ENCODE measurements at places on chromosomes 12 and 14. TPM values are rescaled to one million over a fixed set of nuclear protein-coding genes. Genes with fewer than 3 reads are reported as not detected.
A peak's percentile ranks its signal among the peaks of the same experiment; 100 is the strongest.

GRCh38 chr12:81930037-81930436, 170.9 kb upstream of the PPFIA2 start:
- no peak overlapping the region for H3K4me3 ChIP-seq
- no peaks in the 10 kb centered on the region for H3K27me3 ChIP-seq
- no peaks in the 10 kb centered on the region for H3K4me1 ChIP-seq
- no peak for DNase-seq
- no peaks in the 10 kb centered on the region for H3K36me3 ChIP-seq
- H3K27ac ChIP-seq = no peak overlapping the region

GRCh38 chr14:106204063-106204462, 677.7 kb downstream of the TMEM121 start:
- no peak overlapping the region for H3K27ac ChIP-seq
- no peak overlapping the region for H3K4me3 ChIP-seq
- DNase-seq = no peak
- no peaks in the 10 kb centered on the region for H3K4me1 ChIP-seq
- no peaks in the 10 kb centered on the region for H3K36me3 ChIP-seq

GRCh38 chr14:96581902-96582301, 79.7 kb downstream of the PAPOLA start:
- no peak overlapping the region for H3K4me3 ChIP-seq
- peak; percentile 75 for DNase-seq
- H3K36me3 ChIP-seq = no peaks in the 10 kb centered on the region
- H3K27me3 ChIP-seq = peaks cover 13% of the 10 kb centered on the region
- no peaks in the 10 kb centered on the region for H3K4me1 ChIP-seq
- no peak overlapping the region for H3K27ac ChIP-seq

- peaks cover under 1% of the 10 kb centered on the region for H3K4me1 ChIP-seq
- no peak for DNase-seq
- no peaks in the 10 kb centered on the region for H3K27me3 ChIP-seq
Measured at GRCh38 chr14:26276757-26277156, 321.1 kb downstream of the NOVA1 start.

DNA sequence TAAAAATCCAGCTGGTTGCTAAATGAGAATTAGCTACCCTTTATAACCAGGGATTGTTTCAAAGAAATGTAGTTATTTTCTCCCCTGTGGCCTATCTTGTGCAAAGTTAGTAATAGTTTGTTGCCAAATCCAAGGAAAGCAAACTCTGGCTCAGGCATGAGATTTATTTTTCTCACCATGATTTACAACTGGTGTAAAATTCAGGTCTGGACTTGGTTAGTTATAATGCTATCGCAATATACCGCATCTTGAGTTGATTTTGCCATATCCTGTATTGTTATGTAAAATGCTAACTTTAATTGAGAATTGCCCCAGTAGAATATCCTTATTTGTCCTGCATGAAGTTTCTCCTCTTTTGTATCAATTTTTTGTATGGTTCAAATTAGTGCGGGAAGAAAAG, 135.5 kb downstream of the CRADD start:
- peaks cover 71% of the 10 kb centered on the region for H3K4me1 ChIP-seq
- H3K27ac ChIP-seq = no peak overlapping the region
- H3K36me3 ChIP-seq = peaks cover 5% of the 10 kb centered on the region

GRCh38 chr12:111006621-111007020, 86.2 kb upstream of the MYL2 start:
- no peak overlapping the region for H3K4me3 ChIP-seq
- H3K27me3 ChIP-seq = peaks cover 2% of the 10 kb centered on the region
- H3K4me1 ChIP-seq = no peaks in the 10 kb centered on the region
- DNase-seq = no peak
- no peak overlapping the region for H3K27ac ChIP-seq

GRCh38 chr14:51867741-51868140, 7.3 kb downstream of the GNG2 start:
- DNase-seq = no peak
- no peak overlapping the region for H3K27ac ChIP-seq
- no peaks in the 10 kb centered on the region for H3K36me3 ChIP-seq
- H3K27me3 ChIP-seq = no peaks in the 10 kb centered on the region
- H3K4me3 ChIP-seq = no peak overlapping the region

- no peaks in the 10 kb centered on the region for H3K27me3 ChIP-seq
- H3K4me1 ChIP-seq = peaks cover 15% of the 10 kb centered on the region
- no peak for DNase-seq
- H3K4me3 ChIP-seq = no peak overlapping the region
Measured at GRCh38 chr12:47312808-47313426, 233.2 kb upstream of the AMIGO2 start.

- H3K4me3 ChIP-seq = no peak overlapping the region
- no peaks in the 10 kb centered on the region for H3K27me3 ChIP-seq
- H3K27ac ChIP-seq = no peak overlapping the region
Measured at GRCh38 chr12:28258998-28259397, 68.7 kb downstream of the CCDC91 start.

GRCh38 chr12:72432037-72432604, 160.0 kb downstream of the TRHDE start:
- H3K36me3 ChIP-seq = no peaks in the 10 kb centered on the region
- H3K4me1 ChIP-seq = no peaks in the 10 kb centered on the region

DNA sequence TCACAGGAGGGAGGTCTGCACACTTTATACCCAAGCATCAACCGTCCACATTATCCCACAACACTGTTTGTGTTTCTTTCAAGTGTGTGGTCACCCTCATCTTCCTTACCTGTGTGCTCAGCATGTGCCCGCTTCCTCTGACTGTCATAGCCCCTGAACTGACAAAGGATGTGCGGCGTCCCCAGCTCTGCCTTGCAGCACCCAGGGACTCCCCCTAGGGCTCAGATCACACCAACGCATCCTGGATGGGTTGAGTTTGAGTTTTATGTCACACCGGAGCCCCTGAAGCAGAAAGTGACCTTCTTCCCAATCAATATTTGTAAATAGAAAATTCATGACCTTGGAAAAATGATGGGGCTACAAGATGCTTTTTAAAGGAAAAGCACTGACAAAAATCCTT, 770.7 kb upstream of the TMEM132C start:
- no peak overlapping the region for H3K4me3 ChIP-seq
- DNase-seq = no peak
- no peaks in the 10 kb centered on the region for H3K36me3 ChIP-seq
- no peak overlapping the region for H3K27ac ChIP-seq
- H3K27me3 ChIP-seq = no peaks in the 10 kb centered on the region
- no peaks in the 10 kb centered on the region for H3K4me1 ChIP-seq

GRCh38 chr12:117069926-117070900, 29.0 kb downstream of the TESC start:
- H3K27me3 ChIP-seq = peaks cover 22% of the 10 kb centered on the region
- no peak overlapping the region for H3K27ac ChIP-seq

DNA sequence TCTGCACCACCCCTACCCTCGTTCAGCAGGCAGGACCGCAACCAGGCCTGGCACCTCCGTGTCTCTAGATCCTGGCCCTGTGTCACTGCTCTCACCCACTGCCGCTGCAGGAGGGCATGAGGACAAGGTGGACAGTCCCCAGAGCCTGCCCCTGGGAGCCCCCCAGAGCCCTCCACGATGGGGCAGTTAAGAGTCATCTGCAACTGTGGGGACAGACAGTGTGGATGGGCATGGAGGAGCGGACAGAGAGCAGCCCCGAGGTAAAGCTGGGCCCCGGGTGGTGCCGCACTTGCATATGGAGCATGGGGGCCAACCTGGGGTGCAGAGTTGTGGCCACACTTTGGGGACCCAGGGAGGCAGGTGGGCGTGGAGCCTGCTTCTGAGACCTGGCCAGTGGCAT, 905.1 kb upstream of the USP15 start:
- no peak overlapping the region for H3K27ac ChIP-seq
- H3K27me3 ChIP-seq = no peaks in the 10 kb centered on the region
- no peaks in the 10 kb centered on the region for H3K36me3 ChIP-seq

DNA sequence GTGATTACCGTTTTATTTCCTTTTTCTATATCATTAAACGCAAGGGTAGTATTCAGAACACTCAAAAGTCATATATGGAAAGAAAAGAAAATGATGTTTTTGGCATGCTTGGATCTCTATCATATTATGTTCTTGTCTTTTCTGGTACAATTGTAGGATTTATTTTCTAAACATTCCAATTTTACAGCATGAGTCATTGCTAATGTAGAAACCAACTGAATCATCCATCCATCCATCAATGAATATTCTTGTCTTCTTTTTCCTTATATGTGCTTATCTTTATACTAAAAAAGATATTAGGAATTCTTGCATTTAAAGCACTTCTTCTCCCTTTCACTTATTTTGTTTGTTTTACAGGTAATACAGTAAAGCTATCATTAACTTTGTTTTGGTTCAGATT, 20.4 kb upstream of the AMIGO2 start:
- no peaks in the 10 kb centered on the region for H3K27me3 ChIP-seq
- H3K36me3 ChIP-seq = no peaks in the 10 kb centered on the region
- H3K4me3 ChIP-seq = no peak overlapping the region
- H3K27ac ChIP-seq = no peak overlapping the region
- DNase-seq = no peak
- peaks cover 38% of the 10 kb centered on the region for H3K4me1 ChIP-seq

- H3K27ac ChIP-seq = no peak overlapping the region
- H3K27me3 ChIP-seq = no peaks in the 10 kb centered on the region
- no peaks in the 10 kb centered on the region for H3K36me3 ChIP-seq
Measured at GRCh38 chr12:44286336-44286735, 450.5 kb downstream of the TMEM117 start.

GRCh38 chr12:47321436-47321835, 241.7 kb upstream of the AMIGO2 start:
- DNase-seq = no peak
- H3K36me3 ChIP-seq = no peaks in the 10 kb centered on the region
- H3K27me3 ChIP-seq = no peaks in the 10 kb centered on the region
- H3K4me1 ChIP-seq = peaks cover 13% of the 10 kb centered on the region
- no peak overlapping the region for H3K4me3 ChIP-seq
- H3K27ac ChIP-seq = no peak overlapping the region

GRCh38 chr14:91177073-91178034, 63.5 kb downstream of the DGLUCY start:
- DNase-seq = no peak
- H3K27ac ChIP-seq = no peak overlapping the region
- no peaks in the 10 kb centered on the region for H3K27me3 ChIP-seq
- no peak overlapping the region for H3K4me3 ChIP-seq
- H3K36me3 ChIP-seq = no peaks in the 10 kb centered on the region

DNA sequence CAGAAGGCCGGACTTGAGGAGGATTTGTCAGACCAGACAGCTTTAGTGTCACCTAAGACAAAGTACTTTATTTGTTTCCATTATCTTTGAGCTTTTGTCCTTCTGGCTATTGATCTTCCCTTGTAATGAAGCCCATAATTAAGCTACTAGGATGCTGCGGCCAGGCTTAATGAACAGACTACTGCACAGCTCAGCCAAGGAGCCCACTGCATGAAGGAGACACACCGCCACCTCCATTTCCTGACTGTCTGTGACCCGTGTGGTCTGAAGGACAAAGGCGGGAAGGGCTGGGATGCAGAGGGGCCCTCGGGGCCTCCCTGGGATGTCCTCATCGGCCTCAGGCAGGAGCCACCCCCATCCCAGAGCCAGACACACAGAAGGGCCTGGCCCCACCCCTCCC, 31.0 kb upstream of the GALNT9 start:
- no peak overlapping the region for H3K4me3 ChIP-seq
- no peak overlapping the region for H3K27ac ChIP-seq
- H3K36me3 ChIP-seq = no peaks in the 10 kb centered on the region
- no peak for DNase-seq
- H3K27me3 ChIP-seq = no peaks in the 10 kb centered on the region

- no peak overlapping the region for H3K4me3 ChIP-seq
- no peak overlapping the region for H3K27ac ChIP-seq
- H3K4me1 ChIP-seq = peaks cover 12% of the 10 kb centered on the region
- no peaks in the 10 kb centered on the region for H3K36me3 ChIP-seq
Measured at GRCh38 chr12:89977405-89978085, 268.9 kb upstream of the ATP2B1 start.

GRCh38 chr12:120118321-120119061, 1.9 kb upstream of the RAB35 start:
- H3K27ac ChIP-seq = peak overlapping the region; percentile 87
- H3K4me1 ChIP-seq = peaks cover 47% of the 10 kb centered on the region
- H3K4me3 ChIP-seq = peak overlapping the region; percentile 84
- no peaks in the 10 kb centered on the region for H3K36me3 ChIP-seq

DNA sequence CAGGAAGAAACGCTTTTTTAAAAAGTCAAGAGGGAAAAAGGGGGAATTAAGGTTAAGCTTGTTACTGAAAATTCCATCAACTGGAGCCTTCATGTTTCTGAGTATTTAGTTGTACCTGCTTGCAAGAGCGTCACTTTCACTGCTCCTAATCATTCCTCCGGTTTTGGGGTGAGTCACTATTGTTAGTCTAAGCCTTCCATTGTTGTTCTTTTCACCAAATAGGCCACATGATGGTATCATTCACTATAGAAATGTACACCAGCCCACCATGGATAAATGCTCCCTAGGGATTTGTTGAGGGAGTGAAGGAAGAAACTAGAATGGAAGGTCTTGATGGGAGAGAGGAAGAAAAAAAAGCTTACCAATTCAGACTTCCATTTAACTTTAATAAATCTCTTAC, 3.0 kb downstream of the IL22 start:
- DNase-seq = no peak
- no peaks in the 10 kb centered on the region for H3K36me3 ChIP-seq
- H3K27ac ChIP-seq = no peak overlapping the region
- no peak overlapping the region for H3K4me3 ChIP-seq
- peaks cover 7% of the 10 kb centered on the region for H3K4me1 ChIP-seq

DNA sequence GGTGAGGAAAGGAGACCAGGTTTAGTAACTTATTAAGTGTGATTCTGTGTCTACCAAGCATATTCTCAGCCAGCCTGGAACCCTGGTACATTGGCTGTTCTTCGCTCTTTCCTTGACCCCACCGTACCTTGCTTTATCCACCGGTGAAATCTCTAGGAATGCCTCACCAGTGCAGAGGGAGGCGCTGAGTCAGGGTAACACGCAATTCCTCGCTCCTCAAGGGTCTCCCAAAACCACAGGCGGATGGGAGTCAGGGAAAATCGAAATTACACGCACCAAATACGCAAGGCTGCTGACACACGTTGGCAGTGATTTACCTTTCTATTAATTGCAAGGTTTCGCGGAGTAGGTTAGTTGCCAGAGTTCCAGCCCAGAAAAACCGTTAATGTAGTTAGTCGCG, 845 bp downstream of the L3HYPDH start:
- no peak for DNase-seq
- peak overlapping the region; percentile 96 for H3K27ac ChIP-seq
- H3K4me1 ChIP-seq = peaks cover 58% of the 10 kb centered on the region
- peak overlapping the region; percentile 93 for H3K4me3 ChIP-seq
- no peaks in the 10 kb centered on the region for H3K27me3 ChIP-seq
- peaks cover 21% of the 10 kb centered on the region for H3K36me3 ChIP-seq

FLVCR2 gene
- total RNA-seq = 0.94 TPM

SAMD15 gene
- 1.9 TPM for total RNA-seq

PAH gene
- total RNA-seq = not detected

SMIM41 gene
- not detected for total RNA-seq

PSMC6 gene
- 79.8 TPM for total RNA-seq

SLC17A8 gene
- total RNA-seq = not detected

RIN3 gene
- 31.3 TPM for total RNA-seq

PFDN5 gene
- total RNA-seq = 396 TPM

CKB gene
- 25.4 TPM for total RNA-seq

SCN8A gene
- 1.5 TPM for total RNA-seq

MYO1H gene
- not detected for total RNA-seq

GRIP1 gene
- 9.1 TPM for total RNA-seq

Data from osteocyte (in vitro differentiated cells).